Astrocyte of the hippocampus (primary cell): ENCODE measurements at places on chromosomes 7 and 10.

GRCh38 chr7:132643302-132643701 lies 67.0 kb upstream of the PLXNA4 start:
- peak; percentile 31 for DNase-seq

- DNase-seq, result no peak
Observed at GRCh38 chr7:44261240-44261639, 60.5 kb downstream of the YKT6 start.

- no peak for DNase-seq
Observed at GRCh38 chr7:47663851-47664250, 81.9 kb upstream of the TNS3 start.

DNA sequence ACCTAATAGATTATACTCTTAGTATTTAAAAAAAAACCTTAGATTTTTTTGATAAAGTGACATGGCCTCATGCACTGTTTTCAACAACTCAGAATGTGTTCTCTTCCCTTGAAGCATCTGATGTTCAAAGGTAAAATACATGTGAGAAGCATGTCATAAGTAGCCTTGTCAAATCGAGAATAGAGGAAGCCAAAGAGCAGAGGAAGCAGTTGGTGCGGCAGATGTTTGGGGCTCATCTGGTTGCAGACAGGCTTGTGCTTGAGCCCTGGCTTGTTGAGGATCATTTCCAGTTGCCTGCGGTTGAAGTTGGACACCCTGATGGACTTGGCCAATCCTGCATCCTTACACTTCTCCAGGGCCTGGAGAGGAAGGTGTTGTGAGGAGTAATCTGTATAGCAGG lies 59.2 kb downstream of the AKR1E2 start:
- no peak for DNase-seq

DNA sequence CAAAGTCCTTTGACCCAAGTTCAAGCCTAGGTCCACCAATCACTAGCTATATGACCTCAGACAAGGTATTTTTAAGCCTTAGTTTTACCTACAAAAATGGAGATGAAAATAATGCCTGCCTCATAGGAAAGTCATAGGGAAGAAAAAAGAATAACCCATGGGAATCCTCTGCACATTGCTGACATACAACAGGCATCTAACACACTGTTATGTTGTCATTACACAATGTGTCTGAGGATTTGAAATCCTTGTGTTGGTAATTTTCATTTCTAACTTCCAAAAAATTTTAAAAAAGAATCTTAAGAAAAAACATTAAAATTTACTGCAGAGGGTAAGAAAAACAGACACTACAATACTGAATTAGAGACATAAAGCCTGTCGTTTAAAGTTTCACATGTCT lies 5.7 kb downstream of the ANK3 start:
- DNase-seq, result no peak

- no peak for DNase-seq
Observed at GRCh38 chr7:18535810-18536415, 40.4 kb downstream of the HDAC9 start.

DNA sequence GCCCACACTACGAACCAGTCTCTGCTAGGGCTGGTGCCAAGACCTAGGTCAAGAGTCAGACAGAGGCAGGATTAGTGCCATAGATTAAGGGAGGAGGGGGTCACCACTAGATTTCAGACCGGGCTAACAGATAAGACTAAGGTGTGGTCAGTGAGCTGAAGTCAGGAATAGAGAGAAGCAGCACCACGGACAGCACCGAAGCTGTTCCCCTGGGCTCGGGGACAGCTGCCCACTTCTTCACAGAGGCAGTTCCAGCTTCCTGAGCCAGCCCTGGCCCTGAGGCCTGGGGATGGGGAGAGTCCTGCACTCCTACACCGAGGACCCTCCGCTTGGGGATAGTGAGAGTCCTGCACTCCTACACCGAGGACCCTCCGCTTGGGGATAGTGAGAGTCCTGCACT lies 11.2 kb upstream of the JAKMIP3 start:
- DNase-seq, result peak; percentile 48

DNA sequence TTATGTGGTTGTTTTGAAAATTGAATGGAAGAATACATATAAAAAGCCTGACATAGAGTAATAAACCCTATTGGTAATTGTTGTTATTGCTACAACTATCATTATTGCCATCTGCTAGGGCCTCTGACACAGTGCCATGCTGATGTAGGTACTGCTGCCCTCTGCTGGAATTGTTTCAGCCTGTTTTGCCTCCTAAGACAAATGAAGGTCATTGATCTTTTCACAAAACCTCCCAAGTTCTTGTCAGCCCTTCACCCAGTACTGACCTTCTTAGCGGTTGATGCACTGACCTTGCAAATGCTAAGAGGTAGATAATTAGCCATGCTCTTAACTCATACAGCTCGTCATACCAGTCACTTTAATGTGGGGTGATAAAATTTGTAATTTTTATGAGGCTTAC lies 975.2 kb downstream of the SORCS1 start:
- DNase-seq, result peak; percentile 46

GRCh38 chr10:10613656-10614244 lies 403.9 kb upstream of the CELF2 start:
- DNase-seq, result no peak

DNA sequence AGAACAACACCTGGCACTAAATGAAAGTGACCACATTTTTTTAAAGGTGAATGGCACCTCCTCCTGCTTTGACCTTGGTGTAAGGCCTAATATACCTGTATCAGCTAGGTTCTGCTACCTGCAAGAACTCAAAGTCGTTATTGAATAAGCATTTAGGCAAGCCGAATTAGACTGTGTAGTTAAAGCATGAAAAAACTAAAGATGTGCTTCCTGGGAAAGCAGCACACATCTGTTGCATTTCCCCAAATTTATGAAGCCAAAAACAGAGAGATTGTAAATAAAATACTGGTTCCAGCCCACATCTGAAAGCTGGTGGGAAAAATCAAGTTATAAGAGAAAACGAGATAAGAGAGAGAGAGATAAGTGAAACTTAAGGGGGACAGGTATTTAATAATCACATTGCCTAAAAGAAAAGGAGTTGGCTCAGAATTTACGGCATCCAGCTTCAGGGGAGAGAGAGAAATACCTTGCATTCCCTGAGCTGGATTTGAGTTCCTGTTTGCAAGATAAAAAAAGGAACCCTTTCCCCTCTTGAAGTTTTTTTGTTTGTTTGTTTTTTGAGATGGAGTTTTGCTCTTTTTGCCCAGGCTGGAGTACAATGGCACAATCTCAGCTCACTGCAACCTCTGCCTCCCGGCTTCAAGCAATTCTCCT lies 1.8 kb upstream of the XPNPEP1 start:
- DNase-seq, result no peak

DNA sequence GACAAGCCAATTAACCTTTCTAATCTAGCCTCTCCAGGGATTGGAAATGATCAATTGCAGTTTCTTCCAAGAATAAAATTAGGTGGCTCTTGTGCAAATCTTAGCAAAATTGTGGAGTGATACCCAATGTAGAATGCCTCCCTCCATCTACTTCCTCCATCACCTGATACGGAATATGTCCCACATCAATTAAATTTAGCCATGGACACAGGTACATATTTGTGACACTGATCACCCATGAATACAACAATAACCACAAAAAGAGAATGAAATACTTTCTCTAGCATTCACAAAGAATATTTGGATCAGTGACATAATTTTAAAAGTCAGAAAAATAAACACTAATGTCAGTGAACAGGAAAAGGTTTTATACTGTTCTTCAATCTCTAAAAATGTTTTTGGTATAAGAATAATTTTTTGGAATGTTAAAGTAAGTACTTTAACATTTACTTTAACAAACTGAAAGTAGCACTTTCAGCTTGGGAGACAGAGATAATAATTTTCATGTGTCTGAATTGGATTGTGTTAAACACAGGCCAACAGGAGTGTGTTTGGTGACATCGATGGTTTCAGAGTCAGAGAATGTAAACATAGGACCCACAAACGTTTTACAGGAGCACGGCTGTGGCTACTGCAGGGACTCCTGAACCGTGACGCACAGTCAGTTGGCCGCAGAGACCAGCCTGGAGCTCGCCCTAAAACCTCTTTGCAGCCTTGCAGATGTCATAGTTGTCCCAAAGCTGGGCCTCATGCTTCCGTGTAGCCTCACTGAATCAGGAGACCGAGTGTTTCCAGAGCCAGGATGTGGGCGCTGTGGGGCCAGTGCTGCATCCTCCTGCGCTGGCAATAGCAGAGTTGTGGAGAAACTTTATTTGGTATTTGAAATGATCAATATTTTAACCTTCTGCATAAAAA lies 7.2 kb downstream of the RBM20 start:
- DNase-seq, result peak; percentile 73

DNA sequence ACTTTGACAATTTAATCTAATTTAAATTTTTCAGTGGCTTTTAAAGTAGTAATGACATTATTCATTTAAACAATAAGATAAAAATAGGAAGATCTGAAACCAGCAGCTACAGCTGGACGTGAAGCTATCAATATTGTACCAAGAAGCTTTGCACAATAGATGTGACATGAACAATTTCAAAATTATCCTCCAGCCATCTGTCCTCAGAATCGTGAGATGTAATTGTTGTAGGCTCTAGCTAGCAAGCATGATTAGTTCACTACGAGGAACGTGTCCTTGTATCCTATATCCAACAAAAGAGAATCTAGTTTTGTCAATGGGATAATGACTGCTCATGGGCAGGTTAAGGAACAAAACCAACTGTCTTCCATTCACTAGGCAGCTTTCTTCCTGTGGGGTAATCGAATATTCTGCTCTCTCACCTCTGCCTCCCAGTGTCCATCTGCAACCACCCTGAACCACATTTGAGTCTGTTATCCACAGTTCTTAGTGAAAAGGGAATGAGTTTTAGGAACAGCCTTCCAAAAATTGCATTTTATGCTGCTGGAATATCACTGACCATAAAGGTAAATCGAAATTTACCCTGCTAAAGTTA lies 247.3 kb downstream of the PARD3 start:
- DNase-seq, result no peak

DNA sequence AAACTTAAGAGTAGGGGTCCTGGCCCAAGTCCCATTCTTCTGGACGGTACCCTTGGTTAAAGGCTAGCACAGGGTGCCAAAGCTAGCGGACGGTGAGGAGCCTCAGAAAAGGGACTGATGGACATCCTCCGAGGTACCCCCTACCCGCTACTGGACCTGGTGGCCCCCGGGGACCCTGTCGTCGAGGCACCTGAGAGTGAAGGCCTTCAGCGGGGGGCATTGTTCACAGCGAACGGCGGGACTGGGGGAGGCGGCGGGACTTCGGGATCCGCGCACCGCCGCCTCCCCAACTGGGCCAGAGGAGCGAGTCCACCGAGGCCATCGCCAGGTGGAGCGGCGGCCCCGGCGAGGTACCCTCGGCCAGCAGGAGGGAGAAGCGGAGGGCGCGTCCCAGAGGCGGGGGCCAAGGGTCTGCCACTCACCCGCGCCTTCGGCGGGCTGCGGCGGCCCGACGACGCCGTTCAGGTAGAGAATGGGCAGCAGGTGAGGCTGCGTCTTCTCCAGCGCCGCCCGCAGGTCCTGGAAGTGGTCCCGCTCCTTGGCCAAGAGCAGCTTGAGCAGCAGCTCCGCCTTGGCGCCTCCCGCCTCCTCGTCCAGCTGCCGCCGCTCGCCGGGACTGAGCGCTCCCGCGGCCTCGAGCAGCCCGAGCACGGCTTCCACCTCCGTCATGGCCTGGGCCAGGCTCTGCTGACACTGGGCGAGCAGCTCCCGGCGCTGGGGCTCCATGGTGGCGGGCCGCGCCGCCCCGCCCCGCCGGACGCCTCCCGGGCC lies 575 bp downstream of the DLG5 start:
- DNase-seq, result peak; percentile 75

- DNase-seq, result no peak
Observed at GRCh38 chr10:71509444-71509843, 112.7 kb downstream of the CDH23 start.

DNA sequence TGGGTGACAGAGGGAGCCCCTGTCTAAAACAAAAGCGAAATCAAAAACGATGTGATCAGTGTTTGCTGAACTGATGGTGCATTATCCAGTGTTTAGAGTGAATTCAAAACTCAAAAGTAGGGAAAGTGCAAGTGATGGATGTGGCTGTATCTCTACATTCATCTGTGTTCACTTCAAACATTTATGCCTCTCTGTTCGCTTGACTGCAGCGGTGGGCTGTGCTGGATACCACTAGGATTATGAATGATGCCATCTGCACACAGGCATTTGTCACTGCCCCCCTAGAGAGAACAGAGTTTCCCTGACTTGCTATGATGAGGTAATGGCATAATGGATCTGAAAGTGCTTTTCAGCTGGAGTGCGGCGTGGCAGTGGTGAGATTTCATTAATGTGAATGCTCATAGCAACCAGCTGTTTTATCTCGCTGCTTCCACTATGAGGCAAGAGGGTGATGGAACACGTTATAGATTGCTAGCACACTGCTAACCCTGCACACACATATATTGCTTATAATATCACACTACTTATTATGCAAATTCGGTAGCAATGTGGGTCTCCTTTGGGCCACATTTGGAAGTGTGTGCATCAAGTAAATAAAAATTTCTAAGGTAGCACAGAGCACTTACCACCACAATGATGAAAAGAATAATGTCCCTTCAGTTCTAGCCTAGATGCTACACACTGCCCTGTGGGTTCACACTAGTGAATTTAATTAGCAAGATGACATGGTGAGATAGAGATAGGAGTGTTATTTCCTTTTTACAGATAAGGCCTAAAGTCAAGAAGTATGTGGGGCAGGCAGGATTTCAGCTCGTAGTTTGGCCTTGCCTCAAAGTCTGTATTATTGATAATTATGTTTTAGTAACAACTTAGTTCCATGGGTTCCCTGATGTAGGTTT lies 164.7 kb downstream of the CAMK1D start:
- peak; percentile 50 for DNase-seq

DNA sequence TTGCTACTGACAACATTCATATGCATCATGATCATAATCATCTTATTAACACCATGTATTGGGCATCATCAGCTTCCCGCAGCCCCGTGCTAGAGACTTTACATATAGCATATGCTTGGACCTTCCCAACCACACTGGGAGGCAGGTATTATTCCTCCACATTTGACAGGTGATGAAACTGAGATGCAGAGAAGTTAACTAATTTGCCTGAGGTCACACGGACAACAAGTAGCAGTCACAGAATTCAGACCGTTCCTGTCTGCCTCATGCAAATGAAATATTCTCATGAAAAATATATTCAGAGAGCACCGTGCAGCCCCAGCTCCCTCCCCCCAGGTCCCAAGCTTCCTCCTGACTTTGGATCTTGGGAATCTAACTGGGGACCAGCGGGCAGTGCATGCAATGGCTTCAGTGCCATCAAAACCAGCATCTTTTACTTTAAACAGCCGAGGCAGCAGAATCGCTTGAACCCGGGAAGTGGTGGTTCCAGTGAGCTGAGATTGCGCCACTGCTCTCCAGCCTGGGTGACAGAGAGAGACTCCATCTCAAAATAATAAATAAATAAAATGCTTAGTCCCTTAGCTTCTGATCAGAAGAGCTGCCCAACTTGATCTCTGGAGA lies 112.2 kb upstream of the GPR26 start:
- DNase-seq, result no peak
